ENCODE measurements at places on chromosomes 7 and 10.

DNA sequence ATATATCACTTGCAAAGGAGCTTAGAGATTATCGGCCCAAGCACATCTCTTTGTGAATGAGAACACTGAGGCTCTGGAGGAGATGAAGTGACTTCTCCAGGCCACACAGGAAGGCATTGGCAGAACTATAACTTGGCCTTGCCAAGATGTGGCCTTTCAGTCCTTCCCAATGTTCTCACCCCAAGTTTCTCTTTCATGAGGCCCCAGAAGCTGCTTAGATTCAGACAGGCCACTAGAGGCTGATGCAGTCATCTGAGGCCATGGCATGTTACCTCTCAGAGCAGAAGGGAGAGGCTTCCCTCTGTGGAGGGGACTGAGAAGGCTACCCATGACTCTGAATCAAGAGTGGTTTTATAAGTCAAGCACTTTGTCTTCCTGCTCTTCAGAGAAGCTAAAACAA, 1003.7 kb downstream of the LRMDA start:
- DNase-seq, result no peak

- DNase-seq, result no peak
These were observed 9.8 kb downstream of the AFAP1L2 start for GRCh38 chr10:114394531-114394930.

DNA sequence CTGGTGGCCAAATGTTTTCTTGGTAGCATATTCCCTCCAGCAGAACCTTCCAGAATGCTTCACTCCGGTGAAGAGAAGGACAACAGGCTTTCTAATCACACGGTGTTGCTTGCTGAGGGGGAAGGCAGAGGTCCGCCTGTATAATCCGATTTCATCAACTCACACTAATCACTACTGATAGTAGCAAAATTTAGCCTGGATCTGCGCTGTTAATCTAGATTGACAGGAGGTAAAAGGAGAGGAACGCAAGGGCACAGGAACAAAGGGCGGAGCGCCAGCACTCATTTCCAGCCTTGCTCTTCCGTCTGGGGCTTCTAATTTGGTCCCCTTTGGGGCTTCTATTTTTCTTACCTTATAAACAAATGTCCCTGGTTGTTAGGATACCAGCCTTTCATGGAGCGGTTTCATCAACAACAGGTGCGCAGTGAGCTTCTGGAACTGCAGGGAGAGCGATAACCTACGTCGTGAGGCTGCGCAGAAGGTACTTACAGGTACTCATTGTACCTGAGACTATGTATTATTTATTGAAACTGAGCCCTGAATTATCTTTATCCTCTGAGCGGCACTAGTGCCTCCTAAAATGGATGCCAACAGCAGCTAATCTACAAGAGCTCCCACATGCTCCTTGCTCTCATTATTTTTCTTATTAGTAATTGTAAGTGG, 150.6 kb downstream of the CACNB2 start:
- DNase-seq, result no peak

- DNase-seq, result no peak
These were observed 331.5 kb upstream of the AKR1E2 start for GRCh38 chr10:4494551-4494950.

- DNase-seq, result no peak
These were observed 444.0 kb upstream of the NFE2L3 start for GRCh38 chr7:25707768-25708620.

GRCh38 chr7:7739204-7740036, 21.0 kb upstream of the RPA3 start:
- no peak for DNase-seq

- no peak for DNase-seq
These were observed 87.9 kb downstream of the KIF20B start for GRCh38 chr10:89789188-89789877.

DNA sequence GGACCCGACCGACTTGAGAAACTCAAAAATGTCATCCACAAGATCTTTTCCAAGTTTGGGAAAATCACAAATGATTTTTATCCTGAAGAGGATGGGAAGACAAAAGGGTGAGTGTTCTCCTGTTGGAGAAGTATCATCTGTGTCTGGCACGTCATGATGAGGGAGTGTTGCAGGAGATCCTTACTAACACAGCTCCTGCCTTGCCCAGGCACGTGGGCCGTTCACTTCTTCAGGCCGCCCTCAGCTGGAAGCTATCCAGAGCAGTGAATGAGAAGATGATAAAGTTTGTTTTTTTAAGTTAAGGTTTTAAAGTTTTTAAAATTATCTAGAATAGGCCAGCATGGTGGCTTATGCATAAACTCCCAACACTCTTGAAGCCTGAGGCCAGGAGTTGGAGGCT, 6.2 kb downstream of the EIF3B start:
- no peak for DNase-seq

DNA sequence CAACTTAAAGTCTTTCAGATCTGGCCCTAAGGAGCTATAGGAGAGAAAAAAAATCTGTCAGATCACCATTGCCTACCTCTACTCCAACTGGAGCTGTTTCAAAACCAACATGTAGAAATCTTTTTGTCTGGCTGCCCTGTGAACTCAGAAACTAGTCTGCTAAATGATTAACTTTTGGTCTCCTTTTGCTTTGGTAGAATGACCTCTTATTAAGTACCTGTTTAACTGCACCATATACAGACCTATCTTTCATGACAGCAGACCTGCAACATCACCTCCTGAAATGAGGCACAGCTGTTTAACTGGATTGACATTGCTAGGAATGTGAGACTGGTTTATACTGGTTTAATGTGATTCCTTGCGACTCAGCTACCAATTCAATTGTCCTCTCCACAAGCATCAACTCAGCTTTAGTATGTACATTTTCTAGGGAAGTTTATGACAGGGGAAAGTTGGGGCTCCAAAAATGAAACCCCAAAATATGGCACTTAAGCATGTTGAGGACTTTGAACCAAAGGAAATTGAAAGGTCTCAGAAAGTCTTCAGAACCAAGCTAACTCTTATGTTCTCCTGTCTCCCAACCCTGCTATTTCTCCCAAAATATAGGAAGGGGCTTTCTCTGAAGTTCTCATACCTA, 1.8 kb downstream of the CYP3A43 start:
- no peak for DNase-seq

DNA sequence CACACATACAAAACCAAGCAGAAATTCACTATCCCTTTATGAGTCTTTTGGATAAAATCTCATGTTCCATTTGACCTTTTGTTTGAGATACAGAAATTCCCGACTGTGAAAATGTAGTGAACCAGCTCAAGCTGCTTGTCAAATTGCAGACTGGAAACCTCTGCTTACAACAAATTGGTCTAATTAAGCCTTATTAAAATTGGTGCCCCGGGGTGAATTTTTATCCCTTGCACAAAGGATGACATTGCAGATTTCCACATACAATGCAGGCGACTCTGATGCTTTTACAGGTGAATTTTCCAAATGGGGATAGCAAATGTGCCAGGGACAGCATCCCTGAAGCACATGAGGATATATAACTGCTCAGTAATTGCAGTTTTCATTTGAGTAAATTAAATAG, 257.3 kb downstream of the BMPER start:
- no peak for DNase-seq

DNA sequence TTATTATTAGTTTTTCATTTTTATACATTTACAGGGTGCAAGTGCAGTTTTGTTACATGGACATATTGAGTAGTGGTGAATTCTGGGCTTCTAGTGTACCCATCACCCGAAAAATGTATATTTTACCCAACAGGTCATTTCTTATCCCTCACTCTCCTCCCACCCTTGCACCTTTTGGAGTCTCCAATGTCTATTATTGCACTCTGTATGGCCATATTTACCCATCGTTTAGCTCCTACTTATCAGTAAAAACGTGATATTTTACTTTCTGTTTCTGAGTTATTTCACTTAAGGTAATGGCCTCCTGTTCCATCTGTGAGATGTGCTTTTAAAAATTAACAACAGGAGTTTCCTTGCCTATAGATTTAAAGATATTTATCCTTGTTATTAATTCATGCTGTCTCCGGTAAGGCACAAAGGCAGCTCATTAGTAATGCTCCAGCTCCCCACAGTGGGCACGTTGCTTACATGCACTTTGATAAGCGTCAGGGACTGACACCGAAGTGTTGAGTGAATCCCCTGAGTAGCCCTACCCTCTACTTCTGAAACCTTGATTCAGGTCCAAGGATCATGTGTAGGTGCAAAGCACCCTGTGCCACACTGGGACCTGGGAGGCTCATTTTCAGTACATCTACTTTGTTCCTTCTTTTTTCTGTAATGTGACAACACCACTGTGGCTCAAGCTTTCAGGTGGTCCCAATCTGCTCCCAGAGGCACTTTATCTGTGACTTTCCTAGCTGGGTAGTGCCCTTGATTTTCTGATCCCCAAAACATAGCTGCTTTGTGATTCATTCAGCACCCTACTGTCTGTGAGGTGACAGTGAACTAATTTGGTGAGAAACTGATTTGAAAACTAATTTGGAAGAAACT, 27.3 kb downstream of the HYAL4 start:
- peak; percentile 65 for DNase-seq

GRCh38 chr7:129989466-129989865, 36.7 kb upstream of the UBE2H start:
- DNase-seq, result peak; percentile 75

- DNase-seq, result peak; percentile 48
These were observed 1.3 kb upstream of the ITPRIP start for GRCh38 chr10:104339469-104340110.

- DNase-seq, result no peak
These were observed 29.6 kb upstream of the SOSTDC1 start for GRCh38 chr7:16494955-16495719.

- DNase-seq, result no peak
These were observed 5.3 kb downstream of the CLDN15 start for GRCh38 chr7:101232141-101232850.

Measured in common myeloid progenitor, CD34-positive (primary cell).